NCI-H1417 (cell line): ENCODE measurements at places on chromosomes 12 and 14.

GRCh38 chr12:64819816-64820402 lies 4.5 kb upstream of the TBC1D30 start:
- no peak for DNase-seq

GRCh38 chr12:3718100-3718499 lies 34.8 kb downstream of the CRACR2A start:
- DNase-seq = no peak

- DNase-seq = no peak
Measured at GRCh38 chr12:11965258-11965910, 105.4 kb upstream of the BCL2L14 start.

GRCh38 chr14:54730156-54730961 lies 163.4 kb downstream of the SAMD4A start:
- no peak for DNase-seq
